Hematopoietic multipotent progenitor cell treated with erythropoietin and hydrocortisone succinate and interleukin-3 and kit ligand, for 8 days (in vitro differentiated cells): ENCODE measurements at places on chromosomes 4 and X.
A peak's percentile ranks its signal among the peaks of the same experiment; 100 is the strongest.

- DNase-seq: no peak
Measured at GRCh38 chr4:72768364-72768763, 199.3 kb upstream of the ADAMTS3 start.

DNA sequence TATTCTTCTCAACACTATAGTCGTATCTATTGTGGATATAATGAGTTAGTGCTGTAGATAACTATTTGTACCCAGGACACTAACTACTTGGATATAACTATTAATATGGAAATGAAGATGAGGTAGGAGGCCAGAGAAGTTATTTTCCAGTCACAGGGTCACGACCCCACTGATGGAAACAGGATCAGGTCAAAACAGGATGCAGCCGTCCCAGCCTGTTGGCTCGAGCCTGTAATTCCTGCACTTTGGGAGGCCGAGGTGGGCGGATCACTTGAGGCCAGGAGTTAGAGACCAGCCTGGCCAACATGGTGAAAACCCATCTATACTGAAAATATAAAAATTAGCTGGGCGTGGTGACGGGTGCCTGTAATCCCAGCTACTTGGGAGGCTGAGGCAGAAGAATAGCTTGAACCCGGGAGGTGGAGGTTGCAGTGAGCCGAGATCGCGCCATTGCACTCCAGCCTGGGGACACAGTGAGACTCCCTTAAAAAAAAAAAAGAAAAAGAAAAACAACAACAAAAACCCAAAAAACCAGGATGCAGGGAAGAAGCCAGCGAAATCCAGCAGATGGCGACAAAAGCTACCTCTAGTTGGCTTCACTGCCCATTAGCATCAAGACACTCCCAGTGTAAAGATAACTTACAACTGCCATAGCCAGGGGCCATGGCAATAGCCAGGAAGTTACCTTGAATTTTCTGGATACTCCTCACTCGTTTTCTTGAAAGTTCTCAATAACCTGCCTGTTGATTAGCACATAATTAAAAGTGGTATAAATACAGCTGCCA is 37.9 kb upstream of the NKAP start:
- DNase-seq: peak; percentile 66

DNA sequence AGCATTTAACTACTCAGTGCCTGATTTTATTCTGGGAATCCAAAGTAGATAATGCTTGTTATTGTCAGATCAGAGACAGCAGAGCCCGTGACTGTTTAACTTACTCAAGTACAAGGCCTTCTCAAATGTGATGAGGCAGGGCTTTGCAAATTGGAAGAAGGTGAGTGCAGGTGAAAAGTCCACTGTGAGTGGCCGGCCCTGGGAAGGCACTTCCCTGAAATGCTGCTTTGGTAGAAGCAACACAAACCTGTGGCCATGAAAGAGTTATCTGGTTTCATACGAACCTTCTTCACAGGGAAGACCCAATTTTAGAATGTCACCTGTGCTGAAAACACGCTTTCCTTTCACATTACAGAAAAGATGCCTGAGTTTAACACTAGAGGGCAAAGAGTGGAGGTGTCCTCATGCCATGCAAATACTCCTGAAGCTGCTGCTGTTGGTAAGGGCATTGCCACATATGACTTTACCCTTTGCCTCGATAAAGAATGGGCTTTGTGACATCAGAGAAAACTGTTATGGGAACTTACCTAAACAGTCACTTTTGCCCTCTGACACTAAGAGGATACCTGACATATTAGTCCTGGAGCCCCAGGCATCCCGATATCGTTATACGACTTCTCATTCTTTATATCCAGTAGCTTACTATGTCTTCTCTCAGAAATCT is 8.0 kb downstream of the PPARGC1A start:
- no peak for DNase-seq

DNA sequence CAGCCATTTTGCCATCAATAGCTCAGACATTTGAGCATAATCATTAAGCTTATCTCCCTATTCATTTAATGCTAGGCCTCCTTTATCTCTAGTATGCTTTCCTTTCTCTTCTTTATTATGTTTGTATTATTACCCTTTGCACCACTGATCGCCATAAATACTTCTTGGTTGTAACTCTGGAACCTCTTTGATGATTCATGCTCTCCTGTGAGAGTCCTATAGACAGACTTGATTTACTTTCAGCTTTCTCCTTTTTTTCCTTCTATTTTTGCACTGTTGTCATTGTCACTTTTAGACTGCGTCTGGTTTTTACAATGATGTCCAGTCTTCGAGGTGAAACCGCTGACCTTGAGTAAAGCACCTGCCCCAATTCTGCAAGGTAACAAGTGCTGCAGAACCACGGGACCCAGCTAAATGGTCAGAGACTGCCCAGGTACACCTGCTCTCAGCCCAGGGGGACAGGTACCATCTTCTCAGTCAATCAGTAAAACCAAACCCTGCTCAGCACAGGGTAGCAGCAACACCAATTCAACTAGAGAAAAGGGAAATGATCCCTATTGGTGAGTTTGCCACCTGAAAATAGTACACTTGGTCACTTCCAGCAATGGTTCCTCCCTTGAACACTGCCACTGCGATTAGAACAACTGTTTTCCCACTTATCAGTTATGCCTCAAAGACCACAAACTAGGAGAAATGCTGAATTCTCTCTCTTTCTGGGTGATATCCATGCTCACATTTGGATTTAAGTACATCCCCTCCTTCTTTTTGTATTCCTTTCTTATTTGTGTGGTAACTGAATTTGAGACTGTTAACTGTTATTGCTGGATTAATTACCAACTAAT is 125.1 kb downstream of the MAML3 start:
- DNase-seq: peak; percentile 50

DNA sequence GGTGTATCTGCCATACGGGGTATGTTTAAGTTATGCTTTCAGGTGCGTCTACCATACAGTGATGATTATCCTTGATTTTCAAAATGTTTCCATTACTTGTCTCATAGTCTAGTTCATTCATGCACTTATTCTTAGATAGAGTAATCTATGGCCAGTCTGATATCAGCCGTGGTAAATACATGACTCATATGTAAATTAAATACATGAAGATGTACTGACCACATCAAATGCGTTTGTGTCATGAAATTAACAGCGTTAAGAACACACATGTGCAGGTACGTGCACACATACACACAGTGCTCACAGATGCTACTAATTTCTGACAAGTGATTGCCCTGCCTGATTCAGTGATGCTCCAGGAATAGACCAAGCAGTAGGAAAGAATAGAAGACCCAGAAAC is 75.2 kb upstream of the EXOC1L start:
- no peak for DNase-seq

- DNase-seq: no peak
Measured at GRCh38 chrX:142503967-142504643, 299.0 kb upstream of the MAGEC2 start.

GRCh38 chr4:6076391-6076790 is 58.2 kb upstream of the C4orf50 start:
- DNase-seq: peak; percentile 5

DNA sequence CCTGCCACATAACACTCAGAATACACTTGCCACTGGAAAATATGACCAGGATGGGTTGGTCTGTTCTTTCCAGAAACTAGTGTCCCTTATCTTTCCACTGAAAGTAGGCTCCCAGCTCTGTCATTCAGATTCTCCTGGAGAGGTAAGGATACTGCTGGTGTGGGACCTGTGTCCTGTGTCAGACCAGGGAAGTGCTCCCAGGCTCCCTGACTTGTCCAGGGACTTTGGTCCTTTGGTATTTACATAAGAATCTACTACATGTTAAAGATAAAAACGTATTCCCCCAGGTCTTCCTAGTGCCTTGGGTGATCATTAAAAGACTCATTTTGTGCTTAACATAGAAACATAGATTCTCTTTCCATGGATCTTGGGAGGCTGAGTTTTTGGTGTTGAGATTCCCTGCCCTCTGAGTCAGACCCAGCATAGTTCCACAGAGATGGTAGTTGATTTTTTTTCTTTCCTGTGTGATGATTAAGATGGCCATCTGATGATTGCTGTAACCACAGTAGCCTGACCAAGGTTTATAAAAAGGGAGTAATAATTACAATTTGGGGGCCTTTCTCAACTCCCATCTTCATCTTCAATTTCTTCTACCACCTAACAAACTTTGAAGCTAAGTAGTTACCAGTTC is 159.8 kb upstream of the JADE1 start:
- DNase-seq: peak; percentile 14

GRCh38 chr4:55029821-55030503 is 95.4 kb downstream of the KDR start:
- no peak for DNase-seq

DNA sequence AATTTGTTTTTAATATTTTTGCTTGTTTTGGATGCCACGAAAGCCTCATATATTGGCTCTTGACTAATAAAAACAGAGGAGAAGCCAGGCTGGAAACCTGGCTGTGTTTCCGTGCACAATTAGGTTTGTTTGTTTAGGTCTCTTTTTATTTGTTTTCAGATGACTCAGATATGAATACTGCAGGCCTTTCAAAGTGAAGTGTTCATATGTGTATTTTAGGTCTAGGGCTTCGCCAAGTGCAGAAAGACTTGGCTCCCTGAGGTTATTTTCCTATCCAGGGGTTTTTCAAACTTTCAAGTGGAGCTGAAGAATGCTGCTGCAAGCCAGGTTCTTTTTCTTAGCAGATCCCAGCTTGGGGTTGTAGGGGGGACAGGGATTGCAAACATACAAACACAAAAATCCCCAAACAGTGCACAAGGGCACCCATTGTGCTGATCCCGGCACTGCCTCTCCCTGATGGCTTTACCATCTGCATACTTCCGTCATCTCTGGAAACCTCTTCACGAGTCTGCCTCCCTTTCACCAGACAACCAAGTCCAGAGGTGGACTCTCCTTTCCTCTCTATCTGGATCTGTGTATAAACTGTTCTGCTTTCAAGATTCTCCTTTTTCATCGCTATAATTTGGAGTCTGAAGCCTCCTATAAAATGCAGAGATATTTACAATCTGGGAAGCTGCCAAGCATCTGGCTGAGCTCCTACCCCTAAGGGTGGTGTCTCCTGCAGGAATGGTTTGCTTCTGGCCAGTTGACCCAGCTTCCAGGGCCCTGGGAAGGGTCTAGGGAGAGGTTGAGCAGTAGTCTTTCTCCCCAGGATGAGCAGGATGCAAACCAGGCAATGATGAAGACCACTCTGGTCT is 108.6 kb downstream of the SMIM20 start:
- no peak for DNase-seq

DNA sequence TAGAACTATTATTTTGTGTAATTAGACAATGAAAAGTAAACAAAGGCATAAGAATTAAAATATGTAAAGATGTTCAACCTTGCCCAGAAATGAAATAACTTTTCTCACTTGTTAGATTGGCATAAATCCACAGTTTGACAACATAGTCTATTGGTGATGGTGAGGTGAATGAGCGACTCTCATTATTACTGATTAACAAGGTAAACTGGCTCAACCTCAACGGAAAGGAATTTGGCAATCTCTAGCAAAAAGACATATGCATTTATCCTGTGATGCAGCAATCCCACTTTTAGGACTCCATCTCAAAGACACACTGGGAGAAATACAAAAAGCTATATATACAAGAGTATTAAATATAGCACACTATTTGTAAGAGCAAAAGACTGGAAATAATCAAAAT is 22.3 kb downstream of the UBA6 start:
- no peak for DNase-seq

- no peak for DNase-seq
Measured at GRCh38 chr4:3205995-3206394, 43.0 kb upstream of the MSANTD1 start.

GRCh38 chr4:152065545-152065944 is 304.7 kb upstream of the GATB start:
- DNase-seq: no peak
